ENCODE measurements at places on chromosomes 2 and 18.

DNA sequence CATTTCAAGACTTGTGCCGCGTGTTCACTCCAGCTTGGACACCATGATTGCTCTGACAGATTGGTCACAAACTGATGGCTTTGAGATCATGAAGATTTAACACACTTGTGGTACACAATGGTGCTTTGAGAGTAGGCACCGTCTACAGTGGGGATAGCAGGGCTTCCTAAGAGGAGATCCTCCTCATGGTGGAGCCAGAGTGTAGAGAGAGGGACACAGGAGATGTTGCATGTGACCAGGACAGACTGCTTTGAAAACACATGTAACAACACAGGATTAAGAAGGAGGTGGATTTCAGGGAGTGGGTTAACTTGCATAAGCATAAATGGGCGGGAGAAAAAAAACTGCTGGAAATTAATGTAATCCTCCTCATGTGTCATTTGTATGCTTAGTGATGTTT lies 95.7 kb upstream of the LINC00305 start:
- no peak for DNase-seq

DNA sequence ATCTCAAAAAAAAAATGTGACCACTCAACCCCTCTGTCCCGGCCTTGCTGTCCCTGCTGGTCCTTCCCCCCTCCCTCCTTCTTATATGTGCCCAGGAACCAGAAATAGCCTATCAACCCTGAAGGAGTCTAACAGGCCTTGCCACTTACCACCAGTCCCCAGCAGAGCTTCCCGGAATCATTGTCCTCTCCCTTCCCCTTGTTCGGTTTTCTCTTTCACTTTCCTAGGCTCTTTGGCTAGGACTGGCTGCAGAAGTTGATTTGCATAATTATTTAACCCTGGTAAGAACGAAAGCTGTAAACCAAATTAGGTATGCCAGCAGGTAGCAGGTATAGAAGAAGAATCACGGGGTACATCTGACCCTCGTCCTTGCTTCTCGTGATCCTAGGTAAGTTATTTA lies 72.6 kb upstream of the ZNF532 start:
- no peak for DNase-seq

- DNase-seq: peak; percentile 29
Measured at GRCh38 chr2:166653185-166653813, 159.2 kb upstream of the SCN7A start.

- no peak for DNase-seq
Measured at GRCh38 chr2:74702001-74702715, 48.1 kb downstream of the SEMA4F start.

- no peak for DNase-seq
Measured at GRCh38 chr2:78145997-78146722, 624.0 kb upstream of the LRRTM4 start.

DNA sequence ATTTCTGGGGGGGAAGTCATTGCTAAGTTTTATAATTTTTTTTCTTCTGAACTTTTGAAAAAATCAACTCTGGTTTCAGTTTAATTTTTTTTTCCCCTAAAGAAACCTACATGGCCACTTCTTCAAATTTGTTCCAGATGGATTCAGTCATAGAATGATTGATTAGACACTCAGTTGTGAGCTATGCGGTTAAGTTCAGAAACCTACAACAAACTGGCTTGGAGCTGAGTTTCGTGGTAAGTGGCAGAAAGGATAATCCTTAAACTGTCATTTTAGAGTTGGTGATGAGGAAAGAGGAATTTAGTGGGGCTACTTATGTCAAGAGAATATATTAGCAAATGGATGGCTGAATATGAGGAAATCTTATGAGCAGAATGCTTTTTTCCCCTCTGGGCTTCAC lies 23.7 kb downstream of the EFEMP1 start:
- no peak for DNase-seq

DNA sequence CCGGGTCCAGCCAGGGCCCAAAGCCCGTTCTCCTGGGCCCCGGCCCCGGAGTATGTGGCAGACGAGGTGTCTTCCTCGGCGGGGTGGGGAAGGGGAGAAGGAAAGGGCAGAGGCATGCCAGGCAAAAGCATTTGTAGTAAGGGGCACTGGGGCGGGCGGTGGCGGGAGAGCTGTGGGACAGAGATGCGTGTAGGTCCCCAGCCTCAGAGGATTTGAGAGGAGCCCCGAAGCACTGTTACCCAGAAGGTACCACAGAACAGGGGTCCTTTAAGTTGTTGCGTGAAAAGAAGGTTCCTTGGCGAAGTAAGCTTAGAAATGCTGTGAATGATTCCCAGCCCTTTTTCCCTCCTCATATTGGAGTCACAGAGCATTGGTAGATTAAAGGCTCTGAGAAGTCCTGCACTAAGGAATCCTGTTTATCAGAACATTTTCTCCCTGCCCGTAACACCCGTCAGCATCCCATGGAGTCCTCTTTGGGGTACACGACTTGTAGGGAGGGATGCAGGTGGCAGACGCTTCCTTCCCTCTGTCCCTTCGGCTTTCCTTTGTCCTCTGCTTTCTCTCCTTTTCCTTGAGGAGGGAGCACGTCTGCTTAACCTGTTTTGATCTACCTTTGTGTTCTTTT lies 12.5 kb downstream of the GAREM2 start:
- no peak for DNase-seq

GRCh38 chr2:204880928-204881327 lies 335.7 kb downstream of the PARD3B start:
- DNase-seq: no peak

GRCh38 chr18:8005870-8006569 lies 438.9 kb downstream of the PTPRM start:
- DNase-seq: no peak

- no peak for DNase-seq
Measured at GRCh38 chr18:49241852-49242251, 218.6 kb downstream of the DYM start.

DNA sequence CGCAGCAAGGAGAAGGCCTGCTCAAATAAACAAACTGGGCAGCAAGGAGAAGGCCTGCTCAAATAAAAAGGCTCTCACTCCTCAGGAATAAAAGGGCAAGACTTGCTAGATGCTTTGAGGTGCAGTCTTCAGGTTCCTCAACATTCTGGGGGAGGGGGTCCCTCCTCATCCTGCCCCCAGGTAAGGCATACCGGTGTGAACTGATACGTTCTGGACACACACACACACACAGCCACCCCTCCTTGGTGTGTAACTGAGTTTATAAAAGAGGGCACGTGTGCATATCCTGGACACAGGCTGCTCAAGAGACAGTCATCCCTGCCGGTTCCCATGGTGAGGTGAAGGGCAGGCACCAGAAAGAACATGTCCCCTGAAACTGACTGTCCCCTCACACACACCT lies 4.5 kb downstream of the TEX261 start:
- DNase-seq: no peak

GRCh38 chr18:26574958-26575864 lies 26.9 kb upstream of the KCTD1 start:
- DNase-seq: no peak

DNA sequence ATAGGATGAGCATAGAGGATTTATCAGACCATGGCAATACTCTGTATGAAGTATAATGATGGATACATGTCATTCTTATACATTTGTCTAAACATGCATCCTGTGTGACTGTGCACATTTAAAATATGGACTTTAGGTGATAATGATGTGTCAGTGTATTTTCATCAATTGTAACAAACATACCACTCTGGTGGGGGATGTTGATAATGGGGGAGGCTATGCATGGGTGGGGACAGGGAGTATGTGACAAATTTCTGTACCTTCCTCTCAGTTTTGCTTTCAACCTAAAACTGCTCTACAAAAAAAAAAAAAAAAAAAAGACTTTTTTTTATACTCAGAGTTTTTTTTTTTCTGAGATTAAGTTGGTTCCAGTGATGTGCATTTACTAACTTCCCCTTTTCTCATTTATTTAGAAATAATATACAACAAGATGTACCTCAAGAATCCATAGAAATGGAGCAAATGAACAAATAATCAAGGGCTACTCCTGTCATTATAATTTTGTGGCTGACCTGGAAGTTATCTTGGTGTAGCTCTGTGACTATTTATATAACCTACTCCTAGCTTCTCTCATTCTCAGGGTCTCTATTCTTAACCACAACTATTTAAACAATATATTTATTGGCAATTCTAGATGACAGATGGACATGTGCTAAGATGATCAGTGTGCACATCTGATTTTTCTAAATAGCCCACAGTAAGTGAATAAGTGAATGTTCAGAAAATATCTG lies 108.9 kb upstream of the ITGA4 start:
- DNase-seq: no peak

GRCh38 chr2:8357738-8358518 lies 323.9 kb upstream of the ID2 start:
- no peak for DNase-seq

DNA sequence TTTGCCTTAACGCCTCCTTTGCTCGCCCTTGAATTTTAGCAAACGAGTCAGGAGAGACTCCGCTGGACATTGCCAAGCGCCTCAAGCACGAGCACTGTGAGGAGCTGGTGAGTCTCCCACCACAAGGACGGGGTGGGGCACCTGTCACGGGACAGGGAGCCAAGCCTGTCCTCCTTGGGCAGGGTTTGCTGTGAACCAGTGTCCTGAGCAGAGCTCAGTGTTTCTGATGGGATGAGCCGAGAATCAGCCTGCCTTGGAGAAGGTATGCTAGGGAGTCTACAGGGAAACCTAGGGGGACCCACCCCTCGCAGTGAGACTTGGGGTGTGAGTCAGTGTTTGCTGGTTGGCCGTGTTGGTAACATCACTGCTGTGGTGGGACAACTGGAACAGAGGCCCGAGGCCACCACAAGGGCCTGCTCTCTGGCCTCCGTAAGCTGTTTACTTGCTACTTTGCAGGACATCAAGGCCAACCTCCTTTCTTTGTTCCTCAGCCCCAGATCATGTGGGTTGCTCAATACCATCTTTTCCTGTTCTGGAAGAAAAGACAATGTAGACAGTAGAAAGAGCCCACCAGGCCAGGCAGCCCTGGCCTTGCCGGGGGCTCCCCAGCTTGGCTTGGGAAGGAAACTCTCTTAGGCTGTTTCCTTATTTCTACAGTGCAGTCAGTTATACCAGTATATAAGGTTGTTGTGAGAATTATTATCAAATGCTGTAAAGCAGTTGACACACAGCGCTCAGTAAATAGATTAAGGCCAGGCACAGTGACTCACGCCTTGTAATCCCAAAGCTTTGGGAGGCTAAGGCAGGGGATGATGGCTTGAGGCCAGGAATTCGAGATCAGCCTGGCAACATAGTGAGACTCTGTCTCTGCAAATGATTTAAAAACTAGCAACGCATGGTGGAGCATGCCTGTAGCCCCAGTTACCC lies 42.4 kb downstream of the ITGB1BP1 start:
- DNase-seq: peak; percentile 77

GRCh38 chr18:62384068-62384467 lies 59.0 kb downstream of the TNFRSF11A start:
- no peak for DNase-seq

- no peak for DNase-seq
Measured at GRCh38 chr2:199509403-199509802, 51.7 kb upstream of the SATB2 start.

GRCh38 chr18:53991202-53991601 lies 233.3 kb downstream of the MBD2 start:
- peak; percentile 77 for DNase-seq

- no peak for DNase-seq
Measured at GRCh38 chr18:67467188-67467587, 49.3 kb downstream of the DSEL start.

- DNase-seq: no peak
Measured at GRCh38 chr2:168740788-168741187, 61.6 kb upstream of the NOSTRIN start.

DNA sequence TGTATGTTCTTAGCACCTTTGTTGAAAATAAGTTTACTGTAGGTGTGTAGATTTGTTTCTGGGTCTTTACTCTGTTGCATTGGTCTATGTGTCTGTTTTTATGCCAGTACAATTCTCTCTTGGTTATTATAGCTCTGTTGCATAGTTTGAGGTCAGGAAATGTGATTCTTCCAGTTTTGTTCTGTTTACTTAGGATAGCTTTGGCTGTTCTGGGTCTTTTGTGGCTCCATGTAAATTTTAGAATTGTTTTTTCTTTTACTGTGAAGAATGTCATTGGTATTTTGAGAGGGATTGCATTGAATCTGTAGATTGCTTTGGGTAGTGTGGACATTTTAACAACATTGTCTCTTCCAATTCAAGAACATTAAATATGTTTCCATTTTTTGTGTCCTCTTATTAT lies 69.1 kb downstream of the ANKRD62 start:
- DNase-seq: no peak

GRCh38 chr2:20669562-20670314 lies 2.8 kb downstream of the GDF7 start:
- no peak for DNase-seq

- DNase-seq: no peak
Measured at GRCh38 chr2:109311771-109312170, 182.8 kb downstream of the SH3RF3 start.

GRCh38 chr2:20668451-20668850 lies 1.5 kb downstream of the GDF7 start:
- no peak for DNase-seq

DNA sequence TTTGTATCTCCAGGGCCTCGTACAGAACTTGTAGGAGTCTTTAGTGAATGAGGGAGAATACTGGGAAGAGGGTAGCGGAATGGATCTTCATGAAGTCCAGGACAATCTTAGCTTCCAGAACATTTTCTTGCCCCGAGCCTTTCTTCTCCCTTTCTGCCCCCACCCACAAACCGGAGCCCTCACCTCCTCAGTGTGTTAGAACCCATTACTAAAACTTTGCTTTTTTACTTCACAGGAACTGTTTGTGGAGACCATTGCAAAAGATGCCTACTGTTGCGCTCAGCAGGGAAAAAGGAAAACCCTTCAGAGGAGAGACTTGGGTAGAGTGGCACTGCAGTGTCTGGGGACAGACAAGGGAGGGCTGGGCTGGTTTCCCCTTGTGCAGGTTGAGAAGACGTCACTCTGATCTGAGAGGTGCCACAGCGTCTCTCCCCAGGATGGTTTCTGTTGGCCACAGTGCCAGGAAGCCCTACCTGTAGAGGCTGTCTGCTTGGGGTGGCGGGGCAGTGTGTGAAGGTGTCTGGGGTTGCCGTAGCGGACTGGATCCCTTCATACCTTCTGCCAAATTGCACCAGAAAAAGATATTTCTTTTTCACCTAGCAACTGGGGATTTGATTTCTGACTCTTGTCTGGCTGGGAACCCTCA lies 786 bp downstream of the POLE4 start:
- DNase-seq: no peak

- no peak for DNase-seq
Measured at GRCh38 chr2:25386971-25387875, 45.5 kb upstream of the DNMT3A start.

DNA sequence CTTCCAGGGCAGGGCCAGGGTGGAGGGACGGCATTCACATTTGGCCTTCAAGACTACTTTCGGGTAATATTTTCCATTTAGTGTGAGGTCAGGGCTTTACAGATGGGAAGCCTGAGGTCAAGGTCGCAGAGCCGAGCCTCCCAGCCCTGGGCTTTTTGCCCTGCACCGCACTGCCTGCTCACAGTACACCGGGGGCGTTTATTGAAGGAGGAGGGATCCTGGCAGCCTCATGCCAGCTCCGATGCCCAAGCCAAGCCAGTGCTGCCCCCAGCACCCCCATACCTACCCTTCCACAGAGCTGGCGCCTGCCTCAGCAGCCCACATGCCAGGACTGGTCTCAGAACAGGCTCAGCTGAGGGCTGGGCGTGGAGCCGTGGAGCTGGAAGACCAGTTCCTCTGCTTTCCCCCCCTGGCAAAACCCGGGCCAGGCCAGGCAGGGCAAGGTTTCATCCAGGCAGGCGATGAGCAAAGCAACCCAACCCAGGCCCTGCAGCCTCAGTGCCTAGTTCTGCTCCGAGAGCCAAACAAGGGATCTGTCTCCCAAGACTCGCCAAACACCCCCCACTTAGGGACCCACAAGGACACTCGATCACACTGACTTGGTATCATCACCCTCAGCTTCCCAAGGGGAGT lies 11.9 kb downstream of the SDC1 start:
- DNase-seq: no peak
